NCI-H1105 treated with DMSO at 0.1 percent for 48 hours (cell line): ENCODE measurements at places on chromosomes 1 and 21.

DNA sequence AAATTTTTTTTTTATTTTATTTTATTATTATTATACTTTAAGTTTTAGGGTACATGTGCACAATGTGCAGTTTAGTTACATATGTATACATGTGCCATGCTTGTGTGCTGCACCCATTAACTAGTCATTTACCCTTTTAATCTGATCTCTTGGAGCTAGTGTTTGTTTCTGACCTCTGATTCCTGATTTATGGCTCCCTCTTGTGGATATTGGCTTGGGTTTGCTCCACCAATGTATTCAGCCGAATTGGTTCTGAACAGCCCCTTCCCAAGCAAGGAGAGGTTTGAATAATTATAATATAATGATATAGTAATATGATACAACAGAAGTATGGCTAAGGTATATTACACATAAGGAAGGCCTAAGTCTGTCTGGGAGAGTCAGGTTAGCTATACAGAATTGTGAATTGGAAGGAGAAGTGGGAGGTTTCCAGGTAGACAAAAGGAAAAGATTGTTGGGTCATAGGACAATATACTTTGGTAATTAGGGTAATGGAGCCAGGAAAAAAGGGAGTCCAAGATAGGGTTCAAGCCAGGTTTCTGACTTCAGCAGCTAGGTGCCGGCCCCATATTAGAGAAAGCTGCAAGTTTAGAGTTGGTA, 53.1 kb upstream of the HMCN1 start:
- DNase-seq, result peak; percentile 72

DNA sequence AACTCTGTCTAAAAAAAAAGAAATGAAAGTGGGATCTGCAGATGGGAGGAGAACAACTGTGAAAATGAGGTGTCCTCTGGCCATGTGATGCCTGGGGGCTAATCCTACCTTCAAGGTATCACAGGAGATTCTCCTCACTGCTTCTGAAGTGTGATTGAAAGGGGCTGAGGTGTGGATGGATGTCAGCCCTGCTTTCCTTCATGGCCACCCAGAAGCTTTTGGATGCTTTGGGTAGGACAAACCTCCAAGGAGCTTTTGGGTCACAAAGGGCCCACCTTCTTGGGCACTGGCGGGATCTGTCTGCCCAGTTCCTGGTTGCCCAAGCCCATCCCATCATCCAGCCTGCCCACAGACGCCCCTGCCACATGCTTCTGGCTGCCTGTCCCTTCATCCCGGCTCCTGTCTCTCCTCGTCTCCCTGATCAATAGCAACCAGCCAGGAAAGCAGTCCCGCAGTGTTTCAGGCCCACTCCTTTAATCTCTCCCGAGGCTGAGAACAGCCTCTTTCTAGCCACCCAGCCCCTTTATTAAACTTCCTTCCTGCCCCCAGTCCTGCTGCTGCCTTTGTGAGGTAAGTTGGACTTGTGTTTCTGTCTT, 87.2 kb downstream of the MAN1C1 start:
- DNase-seq, result no peak

DNA sequence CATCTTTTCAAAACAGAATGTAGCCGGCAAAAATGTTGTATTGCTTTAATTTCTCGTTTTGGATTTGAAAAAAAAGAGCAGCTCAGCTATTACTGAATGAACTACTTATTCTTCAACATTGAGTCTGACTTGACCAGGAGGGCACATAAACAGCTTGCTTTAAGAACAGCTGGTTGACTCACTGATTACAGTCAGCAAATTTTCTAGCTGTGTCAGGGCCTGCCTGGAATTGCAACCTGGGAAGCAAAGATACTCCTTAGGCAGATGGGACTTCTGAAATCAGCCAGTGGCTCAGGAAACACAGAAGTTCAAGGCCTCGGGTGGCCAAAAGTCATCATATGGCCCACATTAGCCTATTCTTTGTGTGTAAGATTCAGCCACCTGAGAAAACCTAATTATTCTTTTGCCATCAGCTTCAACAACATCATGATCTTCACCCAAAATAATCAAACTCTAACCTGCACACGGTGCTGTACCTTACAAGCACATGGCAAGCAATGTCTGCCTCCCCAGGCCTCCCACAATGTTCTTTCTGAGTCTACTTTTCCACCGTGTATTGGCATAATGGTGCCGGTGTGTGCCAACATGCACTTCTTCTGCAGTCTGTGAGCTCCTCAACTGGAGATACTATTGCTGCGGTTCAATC, 307.2 kb downstream of the HHIPL2 start:
- peak; percentile 24 for DNase-seq

- no peak for DNase-seq
Measured at GRCh38 chr21:36097427-36098181, 27.8 kb downstream of the CBR1 start.

DNA sequence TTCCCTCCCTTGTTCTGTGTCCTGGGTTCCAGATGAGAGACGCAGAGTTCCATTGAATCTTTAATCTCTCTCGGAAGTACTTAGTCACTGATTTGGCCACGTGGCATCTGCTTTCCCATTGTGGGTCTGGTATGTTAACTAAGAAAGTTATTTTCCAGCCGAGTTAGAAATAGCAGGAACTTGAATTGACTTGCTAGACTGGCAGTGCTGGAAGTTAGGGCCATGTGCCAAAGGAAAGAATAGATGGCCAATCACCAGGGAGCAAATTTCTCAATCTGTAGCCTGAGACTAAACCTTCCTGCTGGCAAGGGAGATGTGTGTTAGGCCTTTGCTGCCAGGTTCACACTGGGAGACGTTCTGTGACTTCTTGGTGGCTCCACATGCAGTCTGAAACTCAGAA, 24.2 kb upstream of the SLFNL1 start:
- no peak for DNase-seq

DNA sequence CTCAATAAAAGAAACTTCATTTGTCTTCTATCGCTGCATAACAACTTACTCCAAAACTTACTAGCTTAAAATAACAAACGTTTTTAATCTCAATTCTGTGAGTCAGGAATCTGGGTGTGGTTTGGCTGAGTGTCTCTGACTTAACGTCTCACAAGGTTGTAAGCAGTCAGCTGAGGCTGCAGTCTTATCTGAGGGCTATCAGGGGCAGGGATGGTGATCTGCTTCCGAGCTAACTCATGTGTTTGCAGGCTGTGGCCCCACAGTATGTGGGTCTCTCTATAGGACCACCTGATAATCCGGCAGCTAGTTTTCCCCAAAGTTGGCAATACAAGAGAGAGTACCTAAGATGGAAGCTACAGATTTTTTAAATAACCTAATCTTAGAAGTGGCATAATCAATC, 234.2 kb upstream of the FGGY start:
- no peak for DNase-seq

DNA sequence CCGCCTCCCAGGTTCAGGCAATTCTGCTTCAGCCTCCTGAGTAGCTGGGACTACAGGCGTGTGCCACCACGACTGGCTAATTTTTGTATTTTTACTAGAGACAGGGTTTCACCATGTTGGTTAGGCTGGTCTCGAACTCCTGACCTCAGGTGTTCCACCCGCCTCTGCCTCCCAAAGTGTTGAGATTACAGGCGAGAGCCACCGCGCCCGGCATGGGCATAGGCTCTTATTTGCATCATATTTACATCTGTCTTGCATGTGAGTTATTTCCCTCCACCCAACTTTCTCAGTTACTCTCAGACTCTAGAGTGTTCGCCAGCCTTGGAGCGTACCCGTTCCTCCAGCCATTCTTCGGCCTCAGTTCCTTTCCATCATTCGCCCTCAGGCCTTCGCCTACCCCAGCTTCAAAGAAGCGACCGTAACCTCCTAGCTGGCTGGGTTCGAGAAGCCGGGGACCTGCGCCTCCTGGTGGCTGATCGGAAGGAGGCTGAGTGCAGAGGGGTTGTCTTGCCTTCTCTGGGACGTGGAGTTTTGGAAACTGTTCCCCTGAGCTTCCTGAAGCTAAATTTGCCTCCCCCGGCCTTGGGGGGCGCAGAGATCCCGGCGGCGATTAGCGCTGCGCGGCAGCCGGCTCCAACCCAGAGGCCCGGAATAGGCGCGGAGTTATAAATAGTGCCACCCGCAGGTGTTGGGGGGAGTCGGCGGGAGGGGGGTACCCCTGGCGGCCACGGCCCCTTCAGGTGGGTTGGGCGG, 3.6 kb upstream of the ZBTB7B start:
- DNase-seq, result peak; percentile 45

DNA sequence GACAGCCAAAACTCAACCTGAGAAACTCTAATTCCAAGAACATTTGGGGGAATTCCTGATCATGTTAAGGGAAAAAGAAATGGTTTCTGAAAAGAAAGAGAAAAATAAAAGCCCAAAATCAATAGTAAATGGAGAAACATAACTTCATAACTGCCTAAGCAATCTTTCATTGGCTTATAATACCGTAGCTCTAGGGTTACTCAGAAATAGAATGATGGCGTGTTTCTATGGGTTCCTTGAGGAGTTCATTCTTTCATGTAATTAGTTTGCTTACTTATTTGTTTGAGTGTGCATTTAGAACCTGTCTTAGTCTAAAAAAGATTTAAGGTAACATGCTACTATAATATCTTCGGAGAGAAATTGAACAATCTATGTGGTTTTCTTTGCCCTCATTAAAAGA, 37.5 kb upstream of the FBXO28 start:
- no peak for DNase-seq

- DNase-seq, result no peak
Measured at GRCh38 chr1:193486671-193487229, 300.3 kb upstream of the B3GALT2 start.

DNA sequence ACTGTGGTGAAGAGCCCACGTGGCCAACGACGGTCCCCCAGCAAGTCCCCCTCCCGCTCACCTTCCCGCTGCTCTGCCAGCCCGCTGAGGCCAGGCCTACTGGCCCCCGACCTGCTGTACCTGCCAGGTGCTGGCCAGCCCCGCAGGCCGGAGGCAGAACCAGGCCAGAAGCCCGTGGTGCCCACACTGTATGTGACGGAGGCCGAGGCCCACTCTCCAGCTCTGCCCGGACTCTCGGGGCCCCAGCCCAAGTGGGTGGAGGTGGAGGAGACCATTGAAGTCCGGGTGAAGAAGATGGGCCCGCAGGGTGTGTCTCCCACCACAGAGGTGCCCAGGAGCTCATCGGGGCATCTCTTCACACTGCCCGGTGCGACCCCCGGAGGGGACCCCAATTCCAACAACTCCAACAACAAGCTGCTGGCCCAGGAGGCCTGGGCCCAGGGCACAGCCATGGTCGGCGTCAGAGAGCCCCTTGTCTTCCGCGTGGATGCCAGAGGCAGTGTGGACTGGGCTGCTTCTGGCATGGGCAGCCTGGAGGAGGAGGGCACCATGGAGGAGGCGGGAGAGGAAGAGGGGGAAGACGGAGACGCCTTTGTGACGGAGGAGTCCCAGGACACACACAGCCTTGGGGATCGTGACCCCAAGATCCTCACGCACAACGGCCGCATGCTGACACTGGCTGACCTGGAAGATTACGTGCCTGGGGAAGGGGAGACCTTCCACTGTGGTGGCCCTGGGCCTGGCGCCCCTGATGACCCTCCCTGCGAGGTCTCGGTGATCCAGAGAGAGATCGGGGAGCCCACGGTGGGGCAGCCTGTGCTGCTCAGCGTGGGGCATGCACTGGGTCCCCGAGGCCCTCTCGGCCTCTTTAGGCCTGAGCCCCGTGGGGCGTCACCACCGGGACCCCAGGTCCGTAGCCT, 46.8 kb downstream of the TRIM11 start:
- no peak for DNase-seq
